ENCODE measurements at places on chromosomes 12 and 14.

- DNase-seq = no peak
Observed at GRCh38 chr14:89178800-89179535, 238.1 kb downstream of the FOXN3 start.

GRCh38 chr12:113306382-113306781 is 28.5 kb downstream of the SLC8B1 start:
- DNase-seq = no peak

- peak; percentile 63 for DNase-seq
Observed at GRCh38 chr14:100416921-100417860, 94.1 kb downstream of the SLC25A47 start.

- DNase-seq = no peak
Observed at GRCh38 chr12:125583071-125583470, 517.8 kb downstream of the AACS start.

DNA sequence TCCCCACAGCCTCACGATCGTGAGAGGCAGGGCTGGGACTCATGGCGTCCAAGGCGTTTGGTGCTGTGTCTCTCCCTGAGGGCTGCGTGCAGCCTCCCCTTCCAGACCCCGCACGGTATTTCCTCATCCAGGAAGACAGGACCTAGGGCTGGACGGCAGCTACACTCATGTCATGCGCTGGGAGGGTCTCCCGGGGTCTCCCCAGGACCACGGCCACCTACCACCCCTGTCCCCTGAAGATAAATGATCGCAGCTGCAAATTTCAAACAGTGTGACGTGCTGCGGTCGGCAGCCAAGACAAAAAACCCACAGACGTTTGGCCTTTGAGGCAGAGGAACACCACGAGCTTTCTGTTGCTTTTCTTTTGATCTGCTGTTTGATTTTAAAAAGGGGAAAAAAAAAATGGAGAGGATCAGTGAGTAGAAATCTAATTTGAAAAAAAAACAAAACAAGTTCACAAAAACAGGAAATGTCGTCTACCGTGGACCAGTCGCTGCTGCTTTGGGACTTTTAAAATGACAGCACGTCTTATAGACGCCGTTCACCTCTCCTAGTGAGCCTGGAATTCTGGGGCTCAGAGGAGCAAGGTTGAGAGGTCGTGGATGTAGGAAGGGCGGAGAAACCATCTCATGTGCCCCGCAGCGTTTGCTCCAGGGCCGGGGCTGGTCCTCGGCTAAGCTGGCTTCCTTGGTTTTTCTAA is 237.6 kb downstream of the SLC41A2 start:
- no peak for DNase-seq

DNA sequence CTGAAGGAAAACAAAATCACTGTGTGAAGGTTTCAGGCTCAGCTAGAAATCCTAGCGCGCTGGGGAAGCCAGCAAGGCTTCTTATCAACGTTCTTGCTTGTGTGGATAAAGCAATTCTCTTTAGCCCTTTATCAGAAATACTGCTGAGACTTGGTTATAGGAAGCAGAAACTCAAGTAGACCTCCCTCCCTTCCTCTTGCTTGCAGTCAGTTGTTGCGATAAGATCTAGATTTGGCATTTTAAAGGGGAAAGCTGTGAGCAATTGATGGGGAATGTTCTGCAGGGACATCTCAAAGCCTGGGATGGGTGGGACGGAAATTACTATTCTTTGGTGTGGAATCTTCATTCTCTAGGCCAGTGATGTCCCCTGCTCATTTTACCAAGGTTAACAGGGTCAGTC is 76.4 kb upstream of the ANO4 start:
- no peak for DNase-seq

- DNase-seq = no peak
Observed at GRCh38 chr14:52402812-52403526, 88.9 kb downstream of the PTGER2 start.

DNA sequence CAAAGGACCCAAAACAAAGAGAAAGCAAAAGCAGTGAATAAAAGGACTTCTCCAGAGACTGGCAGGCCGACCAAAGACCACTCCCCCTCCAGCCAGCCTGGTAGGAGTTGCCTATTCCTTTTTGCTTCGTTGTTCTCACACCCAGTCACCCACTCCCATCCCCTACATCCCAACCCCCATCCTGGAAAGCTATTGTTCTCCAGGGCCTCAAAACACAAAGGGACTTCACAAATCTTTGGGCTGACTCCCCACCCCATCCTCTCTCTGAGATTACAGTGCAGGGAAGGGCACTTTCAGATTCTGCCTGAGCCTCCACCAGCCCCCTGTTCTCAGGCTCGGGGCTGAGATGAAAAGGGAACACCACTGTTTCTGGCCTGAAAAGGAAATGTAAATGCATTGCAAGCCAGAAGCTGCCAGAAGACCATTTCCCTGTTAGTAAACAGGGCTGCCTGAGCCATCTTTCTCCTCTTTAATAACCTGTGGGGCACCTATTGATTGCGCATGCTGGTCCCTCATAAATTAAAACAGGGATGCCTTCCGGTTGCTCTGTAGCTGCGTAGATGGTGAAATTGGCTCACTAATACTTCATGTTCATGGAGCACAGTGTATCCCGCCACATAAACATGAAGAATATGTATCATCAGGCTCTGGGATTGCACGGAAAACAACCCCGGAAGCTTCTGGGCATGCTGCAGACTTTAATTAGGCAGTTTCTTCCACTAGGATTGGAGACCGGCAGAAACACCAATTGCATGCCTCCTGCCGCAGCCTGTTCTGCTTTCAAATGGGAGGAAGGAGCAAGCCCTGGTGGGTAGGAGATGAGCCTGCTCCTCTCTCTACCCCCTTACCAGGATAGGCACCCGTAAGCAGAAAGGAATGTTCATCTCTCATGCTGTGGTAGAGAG is 130.3 kb upstream of the FUT8 start:
- no peak for DNase-seq

- no peak for DNase-seq
Observed at GRCh38 chr12:106302401-106303201, at the start of gene TCP11L2. Gene TCP11L2 (plus strand): TSS chr12:106302733. CDS start chr12:106311076, 8,343 bp downstream.

DNA sequence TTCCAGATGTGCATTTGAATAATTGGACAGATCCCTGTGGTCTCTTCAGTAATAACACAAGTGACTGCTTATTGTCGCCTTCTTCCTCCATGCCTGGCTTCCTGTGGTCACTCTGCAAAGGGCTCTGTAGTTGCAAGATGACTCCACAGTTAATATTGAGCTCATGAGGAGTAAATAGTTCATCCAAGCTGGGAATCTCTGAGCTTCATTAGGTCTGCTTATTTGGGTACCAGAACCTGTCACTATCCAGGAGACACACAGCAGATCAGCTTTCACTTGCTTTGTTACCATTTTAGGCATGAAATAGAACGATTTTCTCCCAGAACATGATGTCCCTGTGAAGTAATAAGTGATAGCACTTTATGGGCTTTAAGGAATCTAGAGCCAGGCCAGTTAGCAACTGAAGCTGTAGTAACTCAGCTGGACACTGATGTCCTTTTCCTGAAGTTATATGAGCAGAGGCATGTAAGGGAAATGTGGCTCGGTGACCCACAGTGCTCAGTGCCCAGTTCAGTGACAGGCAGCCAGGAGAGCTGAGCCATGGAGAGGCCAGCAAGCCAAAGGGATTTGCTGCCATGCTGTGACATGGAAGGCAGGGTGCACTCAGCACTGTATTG is 50.1 kb downstream of the CRADD start:
- DNase-seq = no peak

DNA sequence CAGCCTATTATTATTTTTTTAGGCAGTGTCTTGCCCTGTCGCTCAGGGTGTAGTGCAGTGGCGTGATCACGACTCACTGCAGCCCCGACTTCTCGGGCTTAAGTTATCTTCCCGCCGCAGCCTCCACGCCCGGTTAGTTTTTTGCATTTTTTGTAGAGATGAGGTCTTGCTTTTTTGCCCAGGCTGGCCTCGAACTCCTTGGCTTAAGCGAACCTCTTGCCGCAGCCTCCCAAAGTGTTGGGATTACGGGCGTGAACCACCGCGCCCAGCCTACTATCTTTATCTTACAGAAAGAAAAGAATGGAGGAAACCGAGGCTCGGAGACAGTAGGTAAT is 507 bp upstream of the PTPN11 start:
- DNase-seq = no peak

DNA sequence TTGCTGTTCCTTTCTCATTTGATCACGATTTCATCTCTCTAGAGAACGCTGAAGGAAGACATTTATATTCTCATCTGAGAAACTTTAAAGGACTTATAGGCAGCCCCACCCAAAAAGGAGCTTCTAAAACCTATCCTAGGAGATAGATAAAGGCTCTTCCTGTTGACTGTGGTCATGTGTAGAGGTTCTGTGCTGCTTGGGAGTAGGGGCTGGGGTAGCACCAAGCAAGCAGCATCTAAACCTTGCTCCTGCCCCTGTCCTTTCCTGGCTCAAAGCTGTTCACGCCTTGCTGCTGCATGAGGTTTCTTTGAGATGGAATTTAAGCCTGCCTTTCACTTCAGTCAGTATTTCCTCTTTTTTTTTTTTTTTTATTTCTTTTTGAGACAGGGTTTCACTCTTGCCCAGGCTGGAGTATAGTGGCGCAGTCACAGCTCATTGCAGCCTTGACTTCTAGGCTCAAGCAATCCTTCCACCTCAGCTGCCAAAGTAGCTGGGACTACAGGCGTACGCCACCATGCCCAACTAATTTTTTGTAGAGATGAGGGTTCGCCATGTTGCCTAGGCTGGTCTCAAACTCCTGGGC is 41.4 kb downstream of the RAB35 start:
- no peak for DNase-seq

DNA sequence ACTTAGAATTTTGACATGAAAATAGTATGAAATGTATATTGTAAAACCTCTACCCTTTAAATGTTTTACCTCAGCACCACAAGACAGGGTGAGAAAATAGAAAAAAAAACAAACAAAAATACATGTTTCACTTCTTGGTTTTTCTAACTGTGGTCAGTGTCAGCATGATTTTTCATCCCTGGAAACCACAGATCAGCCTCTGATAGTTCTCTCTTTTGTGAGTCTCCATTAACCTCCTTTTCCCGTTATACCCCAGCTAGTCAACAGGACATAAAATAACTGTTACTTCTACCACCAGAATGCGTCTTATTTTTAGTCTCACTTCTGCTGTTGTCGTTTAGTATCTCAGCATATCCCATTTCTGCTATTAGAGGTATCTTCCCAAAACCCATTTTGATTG is 48.3 kb upstream of the KCNMB4 start:
- no peak for DNase-seq

DNA sequence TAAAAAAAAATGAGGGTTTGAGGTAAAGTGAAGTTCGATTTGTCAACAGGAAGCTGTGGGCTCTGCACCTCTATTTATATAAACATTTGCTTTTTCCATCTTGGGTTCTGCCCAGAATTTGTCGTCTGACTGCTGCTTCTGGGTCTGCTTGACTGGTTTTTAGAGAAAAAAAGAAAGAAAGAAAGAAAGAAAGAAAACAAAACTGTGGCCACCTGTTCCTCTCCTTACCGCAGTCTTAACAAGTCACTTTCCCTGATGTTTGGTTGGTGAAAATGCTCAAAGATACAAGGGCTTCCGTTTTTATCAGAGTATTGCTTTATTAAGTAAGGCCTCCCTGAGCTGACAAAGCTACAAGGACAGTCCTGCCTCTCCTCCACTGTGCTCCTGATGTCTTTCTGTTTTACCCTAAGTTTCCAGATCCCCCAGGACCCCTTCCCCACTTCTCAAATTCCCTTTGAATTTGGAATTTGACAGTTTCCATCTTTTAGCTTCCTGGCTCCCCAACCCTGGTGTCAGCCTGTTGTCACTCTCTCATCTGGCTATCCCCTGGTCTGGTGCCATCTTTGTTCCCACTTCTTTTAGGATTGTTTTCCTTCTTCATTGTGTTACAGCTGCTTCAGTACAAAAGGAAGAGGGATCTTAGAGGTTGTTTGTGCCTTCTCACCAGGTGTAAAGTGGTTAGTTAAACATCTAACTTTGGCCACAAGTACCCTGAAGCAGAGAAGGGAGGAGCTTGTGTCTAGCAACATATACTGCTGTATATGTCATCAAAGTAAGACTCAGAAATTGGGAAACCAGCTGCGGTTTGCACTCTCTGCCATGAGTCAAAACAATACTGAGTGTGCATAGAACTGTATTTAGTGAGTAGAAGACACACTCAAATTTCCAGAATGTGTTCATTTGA is 18.0 kb downstream of the MFAP5 start:
- DNase-seq = no peak

DNA sequence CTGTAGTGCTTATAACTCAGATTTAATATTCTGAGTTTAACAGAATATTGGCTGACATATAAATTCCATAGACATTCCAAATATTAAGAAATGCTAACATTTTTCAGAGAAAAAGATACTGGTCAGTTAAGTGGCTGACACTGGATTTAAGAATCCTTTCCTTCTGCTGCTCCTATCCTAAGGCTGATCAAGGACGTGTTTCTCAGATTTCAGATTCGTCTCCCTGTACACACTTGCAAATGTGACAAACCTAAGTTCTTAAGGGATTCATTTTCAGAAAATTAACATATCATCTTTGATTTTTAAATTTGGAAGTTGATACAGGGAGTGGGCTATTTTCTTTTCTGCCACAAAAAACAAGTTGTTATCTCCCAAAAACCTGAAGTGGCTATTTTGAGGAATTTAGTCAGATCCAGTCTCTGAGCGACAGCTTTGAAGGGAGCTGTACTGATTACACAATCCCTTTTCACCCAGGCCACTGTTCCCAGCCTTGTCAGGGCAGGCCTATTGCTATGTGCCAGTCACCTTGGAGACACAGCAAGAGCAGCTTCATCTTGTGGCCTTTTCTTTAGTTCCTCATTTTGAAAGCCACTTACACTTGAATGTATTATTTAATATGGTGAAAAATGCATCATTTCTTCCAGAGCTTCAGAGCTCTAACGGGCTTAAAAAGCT is 370.6 kb downstream of the KCNH5 start:
- no peak for DNase-seq

- DNase-seq = no peak
Observed at GRCh38 chr14:22380571-22381407, 208.2 kb downstream of the DAD1 start.

DNA sequence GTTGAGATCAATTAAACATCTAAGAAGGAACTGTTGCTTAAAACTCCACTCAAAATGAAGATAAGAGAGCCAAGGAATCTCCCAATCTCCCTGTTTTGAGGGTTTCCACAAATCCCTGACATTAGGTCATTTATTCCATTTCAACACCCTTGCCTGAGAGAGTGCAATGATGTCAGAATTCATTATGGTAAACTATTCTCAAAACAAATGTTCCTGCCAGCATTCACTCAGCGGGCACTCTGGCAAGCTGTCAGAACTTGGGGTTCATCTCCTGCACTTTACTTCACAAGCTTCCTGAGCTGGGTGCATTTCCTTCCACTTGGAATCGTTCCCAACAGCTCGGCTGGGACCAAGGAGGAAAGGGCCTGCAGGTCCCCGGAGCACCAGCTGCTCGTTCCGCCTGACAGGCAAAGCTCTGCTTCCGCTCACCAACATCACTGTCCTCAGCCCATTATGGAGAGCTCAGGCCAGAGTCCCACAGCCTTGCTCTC is 117.8 kb downstream of the TTC7B start:
- DNase-seq = no peak

GRCh38 chr12:91178781-91179180 is 3.8 kb downstream of the DCN start:
- DNase-seq = no peak

- no peak for DNase-seq
Observed at GRCh38 chr12:32036477-32037263, 70.0 kb upstream of the BICD1 start.

Measured in HCT116 (cell line).